ENCODE measurements at places on chromosomes 6 and 20. TPM values are rescaled to one million over a fixed set of nuclear protein-coding genes. Genes with fewer than 3 reads are reported as not detected.

- peaks cover 16% of the 10 kb centered on the region for H3K4me1 ChIP-seq
- no peak for DNase-seq
- peak overlapping the region; percentile 94 for H3K4me3 ChIP-seq
- H3K27ac ChIP-seq = peak overlapping the region; percentile 96
These were observed 476 bp downstream of the AAR2 start for GRCh38 chr20:36236786-36237121.

DNA sequence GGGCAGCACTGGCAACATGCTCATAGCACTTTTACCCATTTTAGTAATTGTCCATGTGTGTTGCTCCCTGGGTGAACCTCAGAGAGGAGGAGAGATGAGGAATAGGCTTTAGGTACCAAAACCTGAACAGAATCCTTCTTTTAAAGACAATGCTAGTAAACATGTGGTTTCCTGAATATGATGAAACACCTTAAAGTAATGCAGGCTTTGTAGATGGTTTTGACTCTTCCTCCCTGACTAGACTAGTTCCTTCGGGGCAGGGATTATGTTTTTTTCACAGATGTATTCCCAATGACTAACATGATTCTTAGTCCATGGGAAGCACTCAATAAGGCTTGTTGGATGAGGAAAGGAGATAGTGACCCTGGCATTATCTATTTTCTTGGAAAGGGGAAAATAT lies 367.6 kb upstream of the JAG1 start:
- H3K27me3 ChIP-seq = peaks cover 9% of the 10 kb centered on the region
- peaks cover 8% of the 10 kb centered on the region for H3K4me1 ChIP-seq
- H3K27ac ChIP-seq = no peak overlapping the region
- H3K4me3 ChIP-seq = no peak overlapping the region

GRCh38 chr20:22833851-22834250 lies 201.3 kb upstream of the SSTR4 start:
- DNase-seq = no peak
- no peak overlapping the region for H3K4me3 ChIP-seq
- H3K36me3 ChIP-seq = no peaks in the 10 kb centered on the region
- no peak overlapping the region for H3K27ac ChIP-seq

GRCh38 chr20:59163631-59164530 lies at the start of gene ZNF831:
TSS of gene ZNF831 (plus strand) at chr20:59163821. CDS start at chr20:59191020, 27,199 bp downstream.
- H3K36me3 ChIP-seq = no peaks in the 10 kb centered on the region
- no peaks in the 10 kb centered on the region for H3K4me1 ChIP-seq
- DNase-seq = no peak

The SLC44A4 gene
- 17.5 TPM for total RNA-seq

The PGC gene
- not detected for total RNA-seq

The SOX4 gene
- total RNA-seq = 293 TPM

The GNRH2 gene
- total RNA-seq = 2.7 TPM

The CLDN20 gene
- not detected for total RNA-seq

The CPXM1 gene
- 130 TPM for total RNA-seq

Measured in progenitor cell of endocrine pancreas (in vitro differentiated cells).